Immature natural killer cell (primary cell): ENCODE measurements at places on chromosomes 16 and 17. TPM values are rescaled to one million over a fixed set of nuclear protein-coding genes. Genes with fewer than 3 reads are reported as not detected.

DNA sequence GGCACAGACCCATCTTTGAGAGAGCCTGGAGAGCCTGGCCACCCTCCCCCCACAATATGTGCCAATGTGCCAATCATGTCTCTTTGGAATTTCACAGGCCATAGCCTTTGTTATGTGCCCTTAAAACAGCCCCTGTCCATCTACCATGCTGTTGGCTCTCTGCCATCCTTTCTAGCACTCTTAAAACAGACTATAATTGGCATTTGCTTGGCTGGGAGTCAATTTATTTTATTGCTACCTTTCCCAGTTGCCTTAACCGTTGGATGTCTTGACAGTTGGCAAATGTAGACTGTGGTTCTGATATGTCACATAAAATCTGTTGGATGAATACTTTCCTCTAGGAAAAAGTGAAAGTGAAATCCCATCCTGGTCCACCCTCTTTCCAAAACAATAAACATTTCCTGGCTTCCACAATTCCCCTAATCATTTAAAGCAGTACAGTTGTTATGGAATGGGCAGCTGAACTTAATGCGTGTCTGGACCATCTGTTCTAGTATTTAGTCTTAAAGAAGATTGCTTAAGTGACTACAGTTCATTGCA, 394.0 kb downstream of the KCNJ2 start:
- DNase-seq = no peak

GRCh38 chr16:56870276-56870888, 5.4 kb downstream of the SLC12A3 start:
- DNase-seq = no peak

DNA sequence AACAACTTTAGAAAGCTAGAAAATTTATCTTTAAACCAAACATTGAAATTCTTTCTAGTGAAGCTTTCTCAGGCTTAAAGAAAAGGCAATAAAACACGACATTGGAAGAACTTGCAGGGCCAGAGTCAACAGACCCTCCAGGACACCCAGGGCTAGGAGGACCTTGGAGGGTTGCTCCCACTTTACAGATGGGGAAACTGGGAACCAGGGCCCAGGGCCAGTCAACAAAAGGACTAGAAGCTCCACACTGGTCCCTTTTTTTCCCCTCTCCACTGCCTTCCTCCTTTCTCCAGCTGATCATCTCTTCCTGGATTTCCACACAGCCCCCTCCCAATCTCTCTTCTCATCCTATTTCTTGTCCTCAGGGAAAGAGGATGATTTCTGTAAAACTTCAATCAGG, 307.7 kb upstream of the CDH5 start:
- no peak for DNase-seq

DNA sequence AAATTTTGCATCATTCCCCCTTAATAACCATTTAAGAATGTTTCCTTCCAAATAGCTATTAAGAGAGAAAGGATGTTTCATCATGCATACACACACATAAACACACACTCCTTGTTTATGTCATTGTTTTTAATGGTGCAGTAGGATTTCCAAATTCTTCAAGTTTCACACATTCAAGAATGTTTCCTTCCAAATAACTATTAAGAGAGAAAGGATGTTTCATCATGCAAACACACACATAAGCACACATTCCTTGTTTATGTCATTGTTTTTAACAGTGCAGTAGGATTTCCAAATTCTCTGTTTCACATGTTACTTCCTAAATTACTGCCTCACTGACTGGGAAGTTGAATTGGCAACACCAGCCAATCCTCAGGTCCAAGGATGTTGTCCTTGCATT, 7.8 kb downstream of the TOX3 start:
- no peak for DNase-seq

Gene THRA
- 8.0 TPM for polyA plus RNA-seq

DNA sequence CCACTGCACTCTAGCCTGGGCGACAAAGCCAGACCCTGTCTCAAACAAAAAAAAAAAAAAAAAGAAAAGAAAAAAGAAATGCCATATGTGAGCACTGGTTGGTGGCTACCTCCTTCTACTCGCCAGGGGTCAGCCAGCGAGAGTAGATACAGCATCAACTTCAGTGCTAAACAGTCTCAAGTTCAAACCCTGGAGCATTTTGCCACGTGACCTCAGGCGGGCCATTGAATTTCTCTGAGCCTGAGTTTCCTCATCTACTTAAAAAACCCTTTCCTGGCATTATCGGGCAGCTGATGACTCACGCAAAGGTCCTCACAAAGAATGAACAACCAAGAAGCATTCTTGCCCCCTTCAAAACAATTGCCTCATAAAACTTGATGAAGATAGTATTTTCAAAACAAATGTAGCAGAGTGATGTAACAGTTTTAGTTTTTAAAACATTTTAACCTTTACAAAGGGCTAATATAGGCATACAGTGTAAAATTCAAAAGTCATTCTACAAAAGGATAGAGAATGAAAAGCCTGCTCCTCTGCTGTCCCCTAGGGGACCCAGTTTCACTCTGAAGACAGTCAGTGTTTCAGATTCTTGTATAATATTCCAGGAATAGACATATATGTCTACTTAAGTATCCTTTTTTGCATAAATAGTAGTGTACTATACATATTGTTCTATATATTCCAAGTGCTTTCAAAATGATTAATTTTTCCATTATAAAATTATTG, 28.4 kb downstream of the DNAH2 start:
- DNase-seq = no peak

DNA sequence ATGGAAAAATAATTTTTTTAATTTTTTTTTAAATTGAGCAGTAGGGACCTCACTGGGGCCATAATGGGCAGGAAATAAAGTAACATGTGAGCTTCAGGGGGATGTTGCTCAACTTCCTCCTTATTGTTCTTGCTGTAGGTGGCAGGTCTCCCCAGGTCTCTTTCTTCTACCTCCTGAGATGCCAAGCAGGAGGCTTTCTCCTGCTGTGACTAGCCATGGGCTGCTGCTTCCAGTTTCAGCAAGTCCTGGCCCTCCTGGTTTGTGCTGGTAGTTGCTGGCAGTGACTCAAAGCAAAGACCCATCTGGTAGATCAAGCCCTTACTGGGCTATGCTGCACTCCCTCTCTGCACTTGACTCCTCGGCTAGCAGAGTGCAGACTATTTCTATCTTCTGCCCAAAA, 2.3 kb downstream of the DPEP2NB start:
- DNase-seq = no peak

DNA sequence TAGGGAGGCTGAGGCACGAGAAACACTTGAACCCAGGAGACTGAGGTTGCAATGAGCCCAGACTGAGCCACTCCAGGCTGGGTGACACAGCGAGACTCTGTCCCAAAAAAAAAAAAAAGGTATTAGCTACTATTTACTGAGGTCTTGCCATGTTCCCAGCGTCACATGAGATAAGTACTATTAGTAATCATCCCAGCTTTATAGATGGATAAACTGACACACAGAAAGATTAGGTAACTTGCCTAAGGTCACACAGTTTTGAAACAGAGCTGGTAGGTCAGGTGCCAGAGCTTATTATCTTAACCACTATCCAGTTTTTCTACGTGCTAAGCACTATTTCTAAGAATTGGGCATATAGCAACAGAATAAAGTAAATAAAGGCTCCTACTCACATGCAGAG, 51.6 kb downstream of the TEX14 start:
- no peak for DNase-seq

- DNase-seq = no peak
These were observed 238.7 kb downstream of the GSG1L start for GRCh38 chr16:27824786-27825185.

- DNase-seq = peak; percentile 75
These were observed 5.0 kb downstream of the ABHD15 start for GRCh38 chr17:29561554-29562517.
